ENCODE measurements at places on chromosomes 7 and 10.
A peak's percentile ranks its signal among the peaks of the same experiment; 100 is the strongest.

DNA sequence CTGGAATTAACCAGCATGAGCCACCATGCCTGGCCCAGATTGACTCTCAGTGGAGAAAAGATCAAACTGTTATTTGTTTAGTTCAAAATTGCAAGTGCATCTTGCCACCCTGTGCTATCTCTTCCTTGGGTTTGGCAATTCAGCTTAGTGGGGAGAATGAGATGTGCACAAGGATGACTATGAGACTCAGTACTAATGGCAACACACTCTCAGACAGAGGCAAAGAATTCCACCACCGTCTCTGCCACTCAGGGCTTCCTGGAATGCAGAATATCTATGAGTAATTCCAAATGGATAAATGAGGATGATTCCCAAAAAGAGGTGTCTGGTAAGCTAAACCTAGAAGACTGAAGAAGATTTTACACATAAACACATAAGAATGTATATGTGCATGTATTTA, 525.8 kb downstream of the NRG3 start:
- DNase-seq, result no peak

DNA sequence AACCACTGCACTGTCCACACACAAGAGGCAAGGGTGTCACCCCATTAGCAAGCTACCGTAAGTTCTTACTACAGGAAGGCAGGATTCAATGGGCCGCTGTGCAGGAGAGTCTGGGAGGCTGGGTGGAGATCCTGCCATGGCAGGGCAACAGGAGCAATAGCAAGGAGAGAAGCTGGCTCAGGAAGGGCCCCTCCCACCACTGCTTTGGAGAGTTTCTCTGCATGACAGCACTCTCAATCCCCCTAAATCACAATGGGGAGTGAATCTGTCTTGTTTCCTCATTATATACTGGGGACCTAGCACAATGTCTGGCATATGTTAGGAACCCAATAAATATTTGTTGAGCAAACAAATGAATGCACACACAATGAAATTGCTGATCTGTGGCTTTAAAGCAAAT, 83.2 kb upstream of the SFMBT2 start:
- DNase-seq, result no peak

- no peak for DNase-seq
Observed at GRCh38 chr10:125063256-125063925, 97.0 kb downstream of the CTBP2 start.

DNA sequence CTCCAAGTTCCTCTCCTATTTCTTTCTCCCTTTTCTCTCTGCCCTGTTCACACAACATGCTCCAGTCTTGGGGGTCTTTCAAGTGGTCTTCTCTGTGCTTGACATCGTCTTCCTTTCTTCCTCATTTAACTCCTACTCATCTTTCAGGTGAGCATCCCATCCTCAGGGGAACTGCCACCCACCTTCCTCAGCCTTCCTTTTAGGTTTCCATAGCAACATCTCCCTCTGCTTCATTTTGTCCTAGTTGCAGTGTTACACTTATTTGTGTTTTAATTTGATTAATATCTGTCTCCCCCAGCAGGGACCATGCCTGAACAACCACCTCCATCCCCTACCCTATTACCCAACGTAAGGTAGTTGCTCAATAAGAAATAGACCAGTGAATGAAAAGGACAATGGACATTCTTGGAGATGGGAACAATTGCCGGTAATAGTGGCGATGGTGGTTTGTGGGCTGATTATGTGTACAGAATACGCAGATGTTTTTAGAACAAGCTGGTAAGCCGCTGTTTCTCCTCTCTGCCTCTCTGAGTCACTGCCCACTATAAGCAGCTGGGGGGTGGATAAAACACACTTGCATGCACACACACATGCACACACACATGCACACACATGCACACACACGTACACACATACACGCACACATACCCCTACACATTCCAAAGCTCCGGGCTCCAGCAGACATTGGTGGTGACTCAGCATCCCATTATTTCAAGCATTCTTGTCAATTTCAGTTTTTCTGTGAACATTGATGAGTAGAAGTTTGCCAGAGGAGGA, 251.6 kb downstream of the GATA3 start:
- DNase-seq, result no peak

- no peak for DNase-seq
Observed at GRCh38 chr7:140231771-140232491, 55.1 kb upstream of the KDM7A start.

GRCh38 chr10:48418189-48418788, 111.8 kb downstream of the MAPK8 start:
- DNase-seq, result no peak

DNA sequence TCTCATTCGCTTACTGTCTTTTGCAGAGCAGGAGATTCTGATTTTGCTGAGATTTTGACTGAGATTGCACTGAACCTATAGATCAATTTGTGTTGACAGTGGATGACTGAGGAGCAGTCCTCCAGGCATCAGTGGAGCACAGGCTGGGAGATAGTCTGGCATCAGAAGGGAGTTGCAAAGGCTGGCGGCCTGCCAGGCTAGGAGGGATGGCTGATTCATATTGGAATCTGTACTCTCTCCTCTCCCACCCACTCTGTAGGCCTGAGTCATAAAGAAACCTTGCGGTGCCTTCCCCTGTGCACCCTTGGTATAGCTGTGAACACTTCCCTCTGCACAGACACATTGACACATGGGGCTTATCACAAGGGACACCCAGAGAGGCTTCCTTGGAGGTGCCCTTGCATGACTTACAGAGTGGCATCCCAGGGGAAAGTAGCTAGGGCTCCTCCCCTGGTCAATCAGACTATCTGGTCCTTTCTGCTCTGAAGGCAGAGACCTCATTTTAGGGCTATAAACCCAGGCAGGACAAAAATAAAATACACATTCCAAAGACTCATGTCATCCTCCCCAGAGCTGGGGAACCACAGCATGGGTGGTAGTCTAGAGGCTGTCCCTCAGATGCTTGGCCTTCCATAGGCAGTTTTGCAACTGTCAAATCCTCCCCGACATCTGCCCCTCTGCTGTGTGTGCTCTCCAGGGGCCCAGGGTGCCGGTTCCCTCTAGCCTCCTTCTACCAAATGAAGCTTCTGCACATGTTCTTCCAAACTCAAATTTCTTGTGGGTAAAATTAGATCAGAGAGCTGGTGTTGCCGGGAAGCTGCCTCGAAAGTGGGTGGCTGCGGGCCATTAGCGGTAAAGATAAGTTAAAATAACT, 37.4 kb upstream of the EEPD1 start:
- DNase-seq, result no peak

GRCh38 chr10:106563384-106563783, 601.1 kb downstream of the SORCS1 start:
- DNase-seq, result no peak

DNA sequence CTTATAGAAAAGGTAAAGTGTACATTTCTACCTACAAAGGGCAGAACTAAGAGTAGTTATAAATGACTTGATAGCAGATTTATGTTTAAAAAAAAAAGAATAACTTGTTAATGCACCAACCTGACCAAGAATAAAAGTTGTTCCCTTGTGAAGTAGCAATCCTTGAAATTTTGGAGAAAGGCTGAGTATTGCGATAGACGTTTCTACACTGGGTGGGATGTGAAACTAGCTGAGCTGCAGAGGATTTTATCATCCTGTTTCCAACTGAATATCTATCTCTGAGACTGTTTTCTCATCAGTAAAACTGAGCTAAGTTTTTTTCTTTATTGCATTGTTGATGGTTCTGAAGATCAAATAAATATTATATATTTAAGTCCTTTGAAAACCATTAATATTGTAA, 14.6 kb downstream of the MDFIC start:
- no peak for DNase-seq

- DNase-seq, result no peak
Observed at GRCh38 chr7:147231275-147231674, 1114.7 kb downstream of the CNTNAP2 start.

DNA sequence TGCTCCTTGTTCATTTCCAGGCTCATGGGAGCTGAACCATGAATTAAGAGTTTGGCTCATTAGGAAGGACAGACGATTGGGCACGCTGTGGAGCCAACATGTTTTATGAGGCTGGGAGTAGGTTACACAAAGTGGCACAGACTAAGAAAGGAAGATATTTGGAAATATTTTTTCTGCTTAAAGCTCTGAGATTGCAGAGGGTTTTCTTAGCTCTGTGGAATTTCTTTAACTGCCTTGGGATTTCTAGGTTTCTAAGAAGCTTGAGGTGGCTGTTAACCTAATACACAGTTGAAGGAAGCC, 344.6 kb downstream of the RNLS start:
- no peak for DNase-seq

DNA sequence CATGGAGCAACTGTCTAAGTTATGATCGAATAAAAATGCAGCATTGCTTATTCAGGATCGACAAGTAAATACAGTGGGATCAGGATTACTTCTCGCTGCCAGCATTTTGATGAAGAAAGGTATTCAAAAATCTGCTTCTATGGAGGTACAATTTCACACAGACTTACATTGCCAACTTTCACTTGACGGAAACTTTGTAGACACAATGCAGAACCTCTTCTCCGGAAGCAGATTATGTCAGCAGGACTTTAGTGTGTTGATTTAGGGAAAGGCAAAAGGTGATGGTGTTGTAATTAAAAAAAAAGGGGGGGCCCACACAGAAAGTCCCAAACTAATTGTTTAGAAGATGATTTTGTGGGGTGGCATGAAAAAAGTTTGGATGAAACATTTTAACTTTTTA, 462.4 kb upstream of the KLF6 start:
- DNase-seq, result no peak

GRCh38 chr7:921071-921461, 33.4 kb downstream of the ADAP1 start:
- DNase-seq, result no peak

DNA sequence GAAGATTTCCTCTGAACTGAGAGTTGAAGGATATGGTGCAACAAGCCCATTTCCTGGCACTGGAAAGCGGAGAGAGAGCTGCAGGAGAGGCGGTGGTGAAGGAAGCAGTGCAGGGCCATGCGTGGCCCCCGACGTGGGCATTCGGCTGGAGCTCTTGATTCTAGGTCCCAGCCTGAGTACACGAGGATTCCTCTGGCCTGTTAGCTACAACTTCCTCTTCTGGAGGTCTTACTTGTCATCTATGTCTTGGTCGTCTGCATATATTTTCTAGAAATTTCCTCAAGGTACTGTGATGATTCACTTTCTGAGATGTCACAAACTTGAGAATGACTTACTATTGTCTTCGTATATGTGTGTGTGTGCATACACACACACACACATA, 59.2 kb upstream of the JAZF1 start:
- DNase-seq, result no peak

GRCh38 chr7:158034571-158034970, 553.1 kb downstream of the PTPRN2 start:
- DNase-seq, result no peak

GRCh38 chr7:27872356-27873275, 132.7 kb downstream of the TAX1BP1 start:
- DNase-seq, result no peak

- DNase-seq, result no peak
Observed at GRCh38 chr7:96076350-96076707, 245.6 kb downstream of the SLC25A13 start.

DNA sequence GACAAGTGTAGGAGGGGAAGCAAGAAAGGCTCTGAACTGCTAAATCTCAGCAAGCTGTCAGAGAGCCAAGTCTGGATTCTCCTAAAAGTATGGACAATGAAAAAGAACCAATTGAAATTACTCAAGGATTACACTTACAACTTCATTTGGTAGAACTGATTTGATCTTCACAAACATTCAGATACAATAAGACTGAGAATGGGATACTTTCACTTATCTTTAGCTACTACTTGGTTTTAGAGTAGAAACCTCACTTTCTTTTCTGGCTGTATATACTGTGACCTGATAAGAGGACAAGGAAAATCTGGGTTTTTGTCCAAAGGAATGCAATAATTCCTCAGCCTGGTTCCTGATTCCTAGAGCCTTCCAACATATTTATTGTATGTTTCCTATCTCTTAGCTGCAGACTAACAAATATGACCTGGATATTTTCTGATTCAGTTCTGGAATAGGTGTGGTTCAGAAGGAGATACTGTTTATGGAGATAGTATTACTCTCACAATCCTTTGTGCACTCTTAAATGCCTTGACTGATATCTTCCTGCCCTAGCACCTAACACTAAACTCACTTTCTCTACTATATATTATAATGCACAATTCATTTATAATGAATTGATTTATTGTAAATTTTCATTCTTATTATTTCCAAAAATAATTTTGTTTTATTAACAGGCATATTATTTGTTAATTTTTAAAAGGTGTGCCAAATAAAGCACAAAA, 7.3 kb downstream of the SEMA3A start:
- DNase-seq, result no peak

GRCh38 chr7:17030559-17030958, 148.8 kb upstream of the AGR3 start:
- DNase-seq, result no peak

- DNase-seq, result peak; percentile 52
Observed at GRCh38 chr10:100009283-100009792, 409 bp downstream of the DNMBP start.

- no peak for DNase-seq
Observed at GRCh38 chr7:108057951-108058481, 55.1 kb upstream of the LAMB1 start.

DNA sequence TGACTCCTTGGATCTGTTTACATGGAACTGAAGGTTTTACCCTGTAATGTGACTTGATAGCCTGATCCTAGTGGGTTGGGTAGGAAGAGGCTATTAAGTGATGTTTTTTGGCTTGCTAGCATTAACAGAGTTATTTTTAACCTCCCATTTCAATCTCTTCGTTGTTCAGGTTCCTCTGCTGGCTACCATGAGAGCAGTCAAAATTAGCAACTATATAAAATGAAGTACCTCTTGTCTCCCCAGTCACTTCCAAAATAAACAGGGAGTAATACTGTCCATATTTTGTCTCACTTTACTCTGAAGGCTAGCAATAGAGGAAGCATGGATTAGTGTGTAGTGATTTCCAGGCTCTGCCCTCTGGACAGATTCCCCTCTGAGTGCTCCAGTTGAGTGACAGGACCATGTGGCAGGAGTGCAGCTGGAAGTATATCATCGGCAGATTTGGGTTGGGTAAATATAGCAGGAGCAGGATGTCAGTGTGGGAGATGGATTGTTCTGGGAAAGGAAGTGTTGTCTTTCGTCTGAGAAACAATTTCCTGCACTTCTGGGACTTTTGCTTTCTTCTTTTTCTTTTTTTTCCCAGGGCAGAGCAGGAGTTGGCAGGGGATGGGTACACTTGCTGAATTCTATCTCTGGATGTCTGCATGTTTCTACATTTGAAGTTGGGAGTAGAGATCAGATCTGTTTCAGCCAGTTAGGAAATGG, 35.2 kb downstream of the GBF1 start:
- no peak for DNase-seq

DNA sequence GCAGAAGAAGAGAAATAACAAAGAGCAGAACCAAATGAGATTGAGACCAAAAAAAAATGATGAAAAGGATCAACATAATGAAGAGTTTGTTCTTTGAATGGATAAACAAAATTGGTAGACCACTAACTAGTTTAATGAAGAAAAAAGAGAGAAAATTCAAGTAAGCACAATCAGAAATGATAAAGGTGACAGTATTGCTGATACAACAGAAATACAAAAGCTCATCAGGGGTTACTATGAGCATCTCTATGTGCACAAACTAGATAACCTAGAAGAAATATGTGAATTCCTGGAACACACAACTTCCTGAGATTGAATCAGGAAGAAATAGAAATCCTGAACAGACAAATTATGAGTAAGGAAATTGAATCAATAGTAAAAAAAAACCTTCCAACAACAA, 157.1 kb downstream of the ZEB1 start:
- no peak for DNase-seq

GRCh38 chr7:18384491-18385143, 110.9 kb upstream of the HDAC9 start:
- no peak for DNase-seq
